ENCODE measurements at places on chromosomes 4 and X.
A peak's percentile ranks its signal among the peaks of the same experiment; 100 is the strongest.

DNA sequence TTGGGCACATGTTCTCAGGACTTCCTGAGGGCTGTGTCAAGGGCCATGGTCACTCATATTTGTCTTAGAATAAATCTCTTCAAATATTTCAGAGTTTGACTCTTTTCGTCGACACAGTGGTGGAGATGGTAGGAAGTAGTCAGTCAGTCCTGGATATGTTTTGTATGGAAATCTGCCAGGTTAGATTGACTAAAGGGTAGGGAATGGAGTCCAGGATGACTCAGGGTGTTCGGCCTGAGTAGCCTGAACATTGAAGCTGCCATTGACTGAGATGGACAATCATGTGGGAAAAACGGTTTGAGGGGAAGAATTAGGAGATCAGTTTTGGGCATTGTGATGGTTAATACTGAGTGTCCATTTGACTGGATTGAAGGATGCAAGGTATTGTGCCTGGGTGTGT lies 177.1 kb upstream of the CENPE start:
- peak; percentile 12 for DNase-seq

GRCh38 chrX:44314808-44315207 lies 28.7 kb downstream of the EFHC2 start:
- DNase-seq: no peak

DNA sequence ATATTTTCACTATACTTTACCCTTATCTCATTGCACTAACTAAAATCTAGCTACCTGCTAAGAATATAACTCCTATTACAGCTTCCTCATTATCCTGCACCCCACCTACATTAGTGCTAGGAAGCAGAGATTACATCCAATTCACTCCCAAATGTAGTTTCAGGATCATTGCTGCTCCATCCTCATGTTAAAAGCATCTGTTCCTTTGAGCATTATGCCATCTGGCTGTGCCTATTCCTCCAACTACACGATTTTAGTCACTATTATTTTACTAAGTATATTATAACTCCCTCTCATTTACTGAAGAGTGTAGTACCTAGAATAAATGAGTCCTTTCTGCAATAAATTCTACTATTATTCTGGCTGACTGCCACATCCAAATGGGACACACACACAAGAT lies 1586.9 kb downstream of the TECRL start:
- no peak for DNase-seq

GRCh38 chrX:53262918-53263394 lies 18.4 kb downstream of the IQSEC2 start:
- DNase-seq: no peak

- no peak for DNase-seq
These were observed 23.6 kb downstream of the ANTXR2 start for GRCh38 chr4:80049402-80049801.

DNA sequence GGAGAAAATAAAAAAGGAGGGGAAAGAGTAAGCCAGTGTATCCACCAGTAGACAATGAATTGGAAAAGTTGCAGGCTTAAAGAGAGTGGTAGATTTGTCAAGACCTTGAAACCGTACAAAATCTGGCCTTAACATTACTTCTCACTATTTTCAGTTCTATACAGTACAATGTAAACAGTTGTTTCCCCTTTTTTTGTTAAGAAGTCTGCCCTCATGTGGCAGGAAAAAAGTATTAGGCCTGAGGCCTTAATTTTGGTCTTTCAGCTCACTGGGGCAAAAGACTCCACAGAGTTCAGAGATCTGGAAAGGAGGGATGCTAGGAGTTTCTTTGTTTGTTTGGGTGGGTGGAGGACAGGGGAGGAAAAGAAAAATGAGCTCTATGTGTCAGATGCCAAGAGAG lies 92.8 kb upstream of the CCDC160 start:
- no peak for DNase-seq

DNA sequence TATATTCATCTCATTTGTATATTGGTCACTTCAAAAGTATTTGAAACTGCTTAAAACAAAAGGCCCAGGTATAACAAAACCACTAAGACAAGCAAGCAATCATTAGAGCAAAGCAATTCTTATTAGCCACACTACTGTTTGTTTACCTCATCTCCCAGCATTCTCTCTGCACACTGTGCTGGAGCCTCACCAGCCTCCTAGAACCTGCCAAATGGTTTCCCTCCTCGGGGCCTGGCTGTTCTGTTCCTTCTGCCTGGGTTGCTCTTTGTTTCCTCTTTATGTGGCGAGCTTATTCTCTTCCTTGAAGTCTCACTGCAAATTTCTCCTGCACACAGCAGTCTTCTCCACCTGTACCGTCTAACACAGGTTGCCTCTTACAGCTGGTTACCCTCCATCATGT lies 67.5 kb upstream of the MND1 start:
- DNase-seq: no peak

DNA sequence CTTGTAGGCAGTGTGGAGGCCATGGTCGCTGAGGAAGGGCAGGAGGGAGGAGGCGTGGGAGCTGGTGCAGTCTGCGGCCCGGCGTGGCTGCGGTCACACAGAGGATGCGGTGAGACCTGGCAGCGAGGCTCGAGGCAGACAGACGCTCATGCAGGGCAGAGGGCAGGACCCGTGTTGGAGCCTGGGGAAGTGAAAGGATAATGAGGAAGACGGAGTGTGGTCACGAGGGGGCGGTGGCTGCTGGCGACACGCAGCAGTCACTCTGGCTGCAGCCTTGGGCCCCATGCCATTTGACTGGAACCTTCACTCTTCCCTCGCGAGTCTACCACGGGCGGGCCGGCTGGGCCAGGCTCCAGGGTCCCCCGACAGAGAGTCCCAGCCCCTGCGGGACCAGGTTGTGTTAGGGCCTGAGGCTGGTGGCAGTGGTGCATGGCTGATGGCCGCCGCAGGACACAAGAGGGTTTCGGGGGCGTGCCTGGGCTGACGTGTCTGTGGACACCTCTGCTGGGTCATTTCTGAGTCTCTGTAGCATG lies 68.8 kb upstream of the HGFAC start:
- no peak for DNase-seq

GRCh38 chr4:123418351-123418931 lies 21.8 kb downstream of the SPRY1 start:
- no peak for DNase-seq

DNA sequence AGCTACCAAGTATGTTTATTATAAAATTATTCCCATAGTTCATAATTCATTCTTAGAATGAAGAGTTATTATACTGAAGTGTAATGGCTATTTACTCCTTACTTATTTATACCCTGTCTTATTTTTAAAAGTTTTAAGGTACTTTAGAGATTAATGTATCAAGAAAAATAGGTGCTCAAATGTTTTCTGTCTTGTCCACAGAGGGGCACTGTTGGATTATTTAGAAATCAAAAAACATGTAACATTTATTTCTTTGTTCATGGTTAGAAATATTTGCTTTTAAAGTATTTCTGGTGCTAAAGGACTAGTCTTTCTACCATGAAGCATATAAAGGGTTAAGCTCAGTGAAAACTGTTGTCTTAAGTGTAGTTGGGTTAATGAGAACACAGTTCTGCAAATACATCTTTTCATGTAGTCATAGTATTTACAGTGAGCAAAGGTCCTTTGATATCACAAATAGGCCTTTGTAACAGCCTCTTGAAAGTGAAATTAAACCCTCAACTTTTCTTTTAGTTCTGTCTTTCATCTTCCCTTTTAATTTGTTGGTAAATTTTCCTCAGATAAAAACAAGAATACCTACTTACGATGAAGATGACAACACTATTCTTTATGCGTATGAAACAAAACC lies 7.7 kb downstream of the SCML1 start:
- no peak for DNase-seq

GRCh38 chr4:183609151-183609550 lies 49.8 kb downstream of the RWDD4 start:
- no peak for DNase-seq

DNA sequence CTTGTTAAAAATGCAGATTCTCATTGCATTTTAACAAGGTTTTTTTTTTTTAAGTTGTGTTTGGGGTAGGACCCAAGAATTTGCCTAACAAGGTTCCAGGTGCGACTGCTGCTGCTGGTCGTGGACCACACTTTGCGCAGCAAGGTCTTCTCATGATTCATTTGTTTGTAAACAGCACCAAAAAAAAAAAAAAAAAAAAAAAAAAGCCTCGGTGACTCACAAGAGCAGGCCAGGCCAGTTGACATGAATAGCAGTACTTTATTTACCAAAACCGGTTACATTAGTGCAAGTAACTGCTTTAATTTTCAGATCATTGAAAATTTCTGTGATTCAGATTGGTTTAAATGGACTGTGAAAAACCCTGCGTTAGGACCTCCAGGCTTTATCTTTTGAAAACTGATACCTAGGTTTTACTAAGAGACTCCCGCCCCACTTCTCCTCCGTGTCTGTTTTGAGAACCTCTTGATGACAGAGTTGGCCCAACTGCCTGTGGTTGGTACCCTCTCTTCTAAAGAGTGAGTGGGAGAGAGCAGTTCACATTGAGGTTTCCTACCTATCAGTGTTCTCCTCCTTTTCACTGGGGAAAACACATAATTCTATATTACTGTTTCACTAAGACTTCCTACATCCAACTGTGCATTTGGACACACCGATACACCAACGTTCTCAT lies 86.2 kb downstream of the PHEX start:
- no peak for DNase-seq

DNA sequence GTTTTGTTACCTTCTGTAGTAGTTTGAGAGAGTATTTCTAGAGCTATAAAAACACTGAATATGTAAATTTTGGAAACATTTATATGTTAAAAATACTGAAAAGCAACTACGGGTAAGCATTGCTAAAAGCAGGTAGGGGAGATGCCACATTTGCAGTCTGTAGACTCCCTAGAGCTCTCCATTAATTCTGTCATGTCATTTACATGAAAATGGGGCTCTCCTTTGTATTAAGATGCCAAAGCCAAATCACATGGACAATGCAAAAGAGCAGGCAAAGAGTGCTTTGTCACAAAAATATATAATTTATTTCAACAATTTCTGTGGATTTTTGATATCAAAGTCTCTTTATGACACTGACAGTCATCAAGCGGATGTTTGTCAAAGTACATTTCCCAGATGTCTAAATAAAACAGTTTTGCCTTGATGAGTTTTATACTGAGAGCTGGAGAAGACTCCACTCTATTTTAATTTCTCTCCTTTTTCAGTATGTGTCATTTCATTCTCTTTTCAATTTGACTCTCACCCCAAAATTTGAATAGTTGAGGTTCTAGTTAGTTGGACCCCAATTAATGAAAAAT lies 51.8 kb downstream of the LDB2 start:
- DNase-seq: no peak

- DNase-seq: no peak
These were observed 26.6 kb downstream of the CPZ start for GRCh38 chr4:8618961-8619720.

- DNase-seq: no peak
These were observed 477.9 kb downstream of the STIM2 start for GRCh38 chr4:27338530-27338929.

GRCh38 chr4:128716338-128716737 lies 93.2 kb upstream of the JADE1 start:
- no peak for DNase-seq

DNA sequence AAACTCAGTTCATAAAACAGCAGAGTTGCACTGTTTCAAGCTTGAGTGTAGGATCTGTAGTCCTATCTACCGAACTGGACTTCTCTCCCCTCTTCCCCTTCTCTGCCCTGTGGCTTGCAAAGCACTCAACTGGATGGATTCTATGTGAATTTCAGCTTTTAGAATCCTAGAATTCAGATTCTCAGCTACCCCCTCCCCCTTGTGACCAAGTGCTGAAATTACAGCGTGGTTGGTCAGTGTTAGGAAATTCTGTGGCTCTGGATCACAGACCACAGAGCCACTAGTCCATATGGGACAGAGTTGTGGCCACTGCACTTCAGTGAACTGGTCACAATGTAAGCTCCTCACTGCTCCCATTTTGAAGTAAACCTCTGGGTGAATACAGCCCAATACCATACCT lies 64.6 kb upstream of the TRPC5 start:
- no peak for DNase-seq

- no peak for DNase-seq
These were observed 84.3 kb upstream of the CLDN34 start for GRCh38 chrX:9882669-9883446.

GRCh38 chr4:101787701-101788316 lies 2.7 kb upstream of the BANK1 start:
- DNase-seq: no peak

GRCh38 chr4:85431881-85432485 lies 43.0 kb upstream of the ARHGAP24 start:
- DNase-seq: no peak

DNA sequence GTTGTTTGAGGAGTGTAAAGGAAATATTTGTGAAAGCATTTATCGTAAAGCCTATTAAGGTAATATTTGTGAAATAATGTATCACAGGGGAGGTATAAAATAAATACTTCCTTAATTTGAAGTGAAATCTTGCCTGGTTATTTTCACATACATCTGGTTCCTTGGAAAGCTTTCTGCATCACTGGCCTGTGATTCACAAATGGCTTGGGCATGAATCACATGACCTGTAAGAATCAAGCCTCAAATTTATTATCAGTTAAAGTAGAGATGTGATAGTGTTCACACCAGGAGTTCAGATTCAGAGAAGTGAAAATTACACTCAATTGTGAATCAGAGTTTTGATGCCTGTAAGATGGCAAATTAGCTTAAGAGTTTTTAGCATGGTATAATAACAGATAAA lies 1911.4 kb downstream of the STIM2 start:
- DNase-seq: peak; percentile 12

DNA sequence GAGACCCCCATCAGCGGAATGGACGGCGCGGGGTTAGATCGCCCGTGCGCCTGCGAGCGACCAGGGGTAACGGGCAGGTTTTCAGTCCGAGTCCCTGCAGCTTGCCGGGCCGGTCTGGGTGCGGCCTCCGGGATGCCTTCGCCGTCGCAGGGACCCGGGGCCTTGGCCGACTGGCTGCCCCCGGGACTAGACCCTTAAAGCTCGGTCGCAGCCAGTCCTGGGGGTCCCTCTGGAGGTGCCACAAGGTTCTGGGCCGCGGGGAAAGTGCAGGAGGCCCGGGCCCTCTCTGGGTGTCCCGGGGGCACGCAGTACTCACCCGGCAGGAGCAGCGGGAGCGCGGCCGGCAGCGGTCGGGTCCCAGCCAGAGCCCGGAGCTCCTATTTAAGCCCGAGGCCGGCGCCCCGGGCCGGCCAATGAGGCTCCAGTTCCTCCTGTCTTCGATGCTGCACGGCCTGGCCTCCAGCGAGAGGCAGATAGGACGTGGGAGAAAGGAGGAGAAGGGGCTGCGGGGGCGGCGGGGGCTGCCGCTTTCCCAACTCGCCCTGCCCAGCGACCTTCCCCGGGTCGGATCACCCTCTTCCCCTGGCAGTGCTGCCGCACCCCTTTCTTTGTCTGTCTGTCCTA lies at the start of gene SPON2:
TSS of gene SPON2 (minus strand) at position 356 of the 624 bp plus-strand sequence.
- DNase-seq: no peak

- DNase-seq: no peak
These were observed 39.8 kb upstream of the LGI2 start for GRCh38 chr4:25070545-25070944.

DNA sequence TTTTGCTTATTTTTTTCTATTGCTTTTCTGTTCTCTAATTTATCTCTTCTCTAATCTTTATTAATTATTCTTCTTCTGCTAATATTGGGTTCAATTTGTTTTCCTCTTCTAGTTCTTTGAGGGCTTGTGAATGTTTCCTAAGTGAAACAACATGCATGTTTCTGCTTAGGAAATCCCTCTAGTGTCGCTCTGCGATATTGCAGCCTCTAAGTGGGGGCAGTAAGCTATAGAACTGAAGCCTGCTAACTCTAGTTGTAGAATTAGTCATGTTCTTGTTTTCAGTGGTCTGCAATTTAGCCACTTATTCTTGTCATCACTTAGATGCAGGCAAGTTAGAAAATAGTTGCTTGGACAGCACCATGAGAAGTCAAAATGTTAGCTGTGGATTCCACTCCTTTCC lies 222.6 kb downstream of the SPIN4 start:
- no peak for DNase-seq

Measured in HS-27A (cell line).